Right renal cortex interstitium (tissue), 3 donors: ENCODE measurements at places on chromosomes 16 and 17. TPM values are rescaled to one million over a fixed set of nuclear protein-coding genes. Genes with fewer than 3 reads are reported as not detected.

GRCh38 chr16:79639576-79640311 is 39.2 kb upstream of the MAF start:
- DNase-seq, result no peak

DNA sequence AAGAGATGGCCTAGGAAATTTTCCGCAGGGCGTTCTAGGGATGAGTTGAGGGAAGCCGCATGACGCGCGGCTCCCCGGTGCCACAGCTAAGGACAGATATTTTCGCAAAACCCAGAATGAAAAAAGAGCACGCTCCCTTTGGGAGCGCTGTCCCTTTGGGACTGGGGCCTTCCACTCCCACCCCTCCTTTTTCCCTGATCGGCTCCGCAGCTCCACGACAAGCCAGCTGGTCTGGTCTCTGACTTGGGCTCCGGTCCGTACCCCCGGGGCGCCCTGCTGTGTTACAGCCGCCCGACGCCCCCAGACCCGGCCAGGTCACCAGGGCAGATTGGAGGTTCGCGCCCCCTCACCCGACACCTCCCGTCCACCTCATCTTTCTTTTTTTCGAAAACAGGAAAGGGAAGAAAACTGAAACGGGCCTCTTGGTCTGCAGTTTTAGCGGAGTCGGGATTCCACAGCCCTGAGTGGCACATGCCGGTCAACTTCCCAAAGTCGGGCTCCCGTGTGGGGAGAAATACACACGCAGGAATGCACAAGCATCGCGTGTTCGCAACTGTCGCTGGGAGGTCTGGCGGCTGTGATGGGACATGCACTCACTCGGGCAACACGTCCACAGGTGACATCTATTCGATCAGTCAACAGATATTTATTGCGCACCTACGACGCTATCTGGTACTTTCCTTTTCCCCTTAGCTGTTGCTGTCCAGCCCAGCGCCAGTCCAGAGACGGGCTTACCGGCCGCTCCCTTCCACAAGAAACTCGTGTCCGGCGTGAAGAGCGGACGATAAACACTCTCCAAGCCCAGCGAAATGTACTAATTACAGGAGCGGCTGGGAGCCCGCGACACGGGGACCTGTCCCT is 3.9 kb upstream of the SOX9 start:
- no peak for DNase-seq

DNA sequence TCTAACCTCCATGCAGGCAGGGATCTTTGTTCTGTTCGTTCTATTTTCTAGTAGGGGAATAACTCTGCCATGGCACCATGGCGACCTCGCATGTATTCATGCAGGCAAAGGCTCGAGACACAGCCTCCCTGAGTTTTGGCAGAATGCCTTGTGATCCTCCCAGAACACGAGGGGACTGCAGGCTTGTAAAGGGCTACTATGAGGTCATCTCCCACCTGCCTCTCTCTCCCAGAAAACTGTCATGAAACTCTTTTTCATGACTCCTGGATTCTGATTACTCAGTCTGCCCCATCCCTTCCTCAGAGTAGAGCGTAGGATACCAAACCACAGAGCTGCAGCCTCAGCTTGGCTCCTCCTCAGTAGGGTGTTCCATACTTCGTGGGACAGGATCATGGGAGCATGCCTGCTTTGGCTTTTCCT is 64.3 kb downstream of the IGF2BP1 start:
- DNase-seq, result no peak

DNA sequence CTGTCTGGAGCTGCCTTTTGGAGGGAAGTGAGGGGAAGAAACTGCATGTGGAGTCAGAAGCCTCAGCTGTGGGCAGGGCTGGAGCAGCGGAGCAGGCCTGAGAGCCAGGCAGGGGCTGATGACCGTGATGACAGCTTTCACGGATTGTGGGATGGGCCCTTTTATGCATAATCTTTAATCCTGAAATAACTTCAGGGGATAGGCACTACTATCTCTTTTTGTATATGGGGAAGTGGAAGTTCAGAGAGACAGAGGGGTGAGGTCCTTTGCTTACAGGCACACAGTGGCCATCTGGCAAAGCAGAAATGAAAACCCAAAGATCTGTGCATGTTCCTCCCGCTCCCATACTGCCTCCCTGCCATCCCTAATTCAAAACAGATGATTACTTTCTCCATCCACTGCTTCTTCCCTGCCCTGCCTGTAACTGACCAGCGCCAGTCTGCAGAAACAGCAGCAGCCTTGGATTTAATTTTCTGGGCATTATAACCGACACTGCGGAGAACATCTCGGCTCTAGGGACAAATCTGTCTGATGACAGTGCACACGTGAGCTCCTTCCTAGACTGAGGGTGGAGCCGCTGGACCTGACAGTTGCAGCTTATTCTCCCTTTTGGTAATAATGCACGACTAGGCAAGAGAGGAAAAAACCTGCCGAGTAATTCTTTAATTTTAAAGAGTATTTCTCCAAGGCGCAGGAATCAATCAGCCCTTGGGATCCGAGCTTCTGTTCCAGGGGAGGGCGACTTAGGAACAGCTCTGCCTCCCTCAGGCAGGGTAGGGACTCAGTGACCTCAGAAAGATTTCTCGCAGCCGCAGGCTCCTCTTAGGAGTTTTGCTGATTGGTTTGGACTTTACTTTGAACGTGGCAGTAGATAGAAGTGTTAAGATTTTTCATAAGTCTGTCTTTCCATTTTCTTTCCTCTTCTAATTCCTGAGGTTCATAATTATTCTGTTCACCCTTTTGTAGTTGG is 95.4 kb downstream of the UTP18 start:
- no peak for DNase-seq

DNA sequence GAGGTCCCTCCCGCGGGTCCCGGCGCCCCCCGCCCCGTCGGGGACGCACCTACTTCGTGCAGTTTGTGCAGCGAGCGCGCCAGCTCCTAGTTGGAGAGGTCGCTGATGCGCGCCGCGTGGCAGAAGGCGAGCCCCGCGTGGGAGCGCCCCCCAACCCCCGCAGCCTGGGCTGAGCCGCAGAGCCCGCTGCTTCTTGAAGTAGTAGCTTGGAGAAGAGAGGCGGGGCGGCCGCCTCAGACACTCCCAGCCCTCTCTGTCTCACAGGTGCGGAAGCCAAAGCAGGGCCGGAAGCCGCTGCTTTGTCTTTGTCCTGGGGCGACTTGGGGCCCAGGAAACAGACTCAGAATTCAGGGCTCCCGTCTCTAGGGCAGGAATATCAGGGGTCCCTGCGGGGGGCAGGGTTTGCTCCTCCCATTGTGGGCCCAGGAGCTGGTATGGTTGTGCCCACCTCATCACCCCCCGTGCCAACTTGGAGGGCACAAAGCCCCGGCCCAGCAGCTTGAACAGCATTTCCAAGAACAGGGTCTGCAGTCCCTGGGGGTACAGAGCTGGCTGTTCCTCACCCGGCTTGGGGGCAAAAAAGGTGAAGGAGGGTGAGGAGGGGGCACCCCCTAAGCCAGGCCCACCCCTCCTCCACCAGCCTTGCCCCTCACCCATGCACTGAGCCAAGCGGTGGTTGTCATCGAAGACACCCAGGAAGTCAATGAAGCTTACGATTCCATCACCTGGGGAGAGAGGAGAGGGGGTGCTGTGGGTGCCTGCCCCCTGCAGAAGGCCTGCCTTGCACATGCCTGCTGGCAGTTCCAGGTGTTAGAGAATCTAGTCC is 13.5 kb downstream of the SPATA32 start:
- no peak for DNase-seq

Gene CAVIN1
- polyA plus RNA-seq, result 64.4 TPM
